OCI-LY7 (cell line): ENCODE measurements at places on chromosomes 2 and 18.

GRCh38 chr2:199309973-199310372 lies 147.8 kb downstream of the SATB2 start:
- peak; percentile 96 for DNase-seq

GRCh38 chr2:224716201-224716600 lies at the start of gene CCDC195:
Gene CCDC195 (minus strand): TSS chr2:224716365. CDS start chr2:224716365, 0 bp downstream.
- DNase-seq = no peak

GRCh38 chr2:143946436-143947391 lies 573.2 kb downstream of the ZEB2 start:
- DNase-seq = no peak

DNA sequence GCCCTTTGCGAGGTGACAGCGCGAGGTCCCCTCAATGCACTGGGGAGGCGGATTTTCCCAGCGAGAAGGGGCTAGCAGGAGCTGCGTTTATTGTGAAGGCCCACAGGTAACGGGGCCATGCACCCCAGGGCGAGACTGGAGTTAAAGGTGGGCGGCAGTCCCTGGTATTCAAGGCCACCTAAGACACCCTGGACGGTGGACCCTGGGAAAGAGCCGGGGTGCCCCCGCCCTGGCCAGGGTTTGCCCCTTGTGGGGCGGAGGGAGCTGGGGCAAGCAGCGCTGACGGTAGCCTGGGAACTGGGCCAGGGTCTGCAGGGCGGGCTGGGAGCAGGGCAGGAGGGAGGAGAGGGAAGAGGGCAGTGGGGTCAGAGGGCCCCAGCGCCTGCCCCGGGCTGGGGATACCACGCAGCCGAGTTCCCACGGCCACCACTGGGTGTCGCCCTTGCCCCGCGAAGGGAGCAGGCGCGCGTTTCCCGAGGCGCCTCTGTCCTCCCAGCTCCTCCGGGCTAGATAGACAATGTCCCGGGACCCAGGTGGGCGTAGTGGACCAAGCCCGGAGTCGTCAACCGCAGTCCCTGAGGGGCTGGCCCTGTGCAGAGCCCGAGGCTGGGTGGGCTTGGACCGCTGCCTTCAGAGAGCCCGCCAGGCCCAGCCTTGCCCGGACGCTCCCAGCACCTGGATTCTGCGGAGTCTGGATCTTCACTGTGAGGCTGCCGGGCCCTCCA lies 80.2 kb downstream of the SMAD4 start:
- DNase-seq = peak; percentile 49
